ENCODE measurements at places on chromosomes 6 and 20. TPM values are rescaled to one million over a fixed set of nuclear protein-coding genes. Genes with fewer than 3 reads are reported as not detected.
A peak's percentile ranks its signal among the peaks of the same experiment; 100 is the strongest.

Gene RNF217
- total RNA-seq: 7.7 TPM

Gene SLC22A2
- not detected for total RNA-seq

- no peak for DNase-seq
Observed at GRCh38 chr20:62200491-62201172, 17.8 kb downstream of the MTG2 start.

GRCh38 chr20:52305858-52306257, 114.3 kb upstream of the ZFP64 start:
- no peak for DNase-seq

DNA sequence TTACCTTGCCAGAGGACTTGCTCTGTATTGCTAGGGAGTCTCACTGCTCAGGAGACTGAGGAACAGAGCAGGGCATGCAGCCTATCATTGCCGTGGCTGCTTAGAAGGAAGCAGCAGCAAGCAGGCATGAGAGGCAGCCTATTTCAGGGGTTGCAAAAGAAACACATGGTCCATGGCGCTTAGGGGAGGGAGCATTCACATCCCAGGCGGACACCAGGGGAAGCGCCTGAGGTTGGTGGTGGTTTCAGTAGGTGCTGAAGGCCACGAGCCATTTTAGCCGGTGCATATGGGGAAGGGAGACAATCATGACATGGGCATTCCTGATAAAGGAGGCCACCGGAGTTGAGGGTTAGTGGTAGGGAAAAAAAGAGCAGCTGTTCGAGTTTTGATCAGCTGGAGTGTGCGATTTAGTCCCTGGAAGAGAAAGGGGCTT, 20.9 kb downstream of the FARS2 start:
- DNase-seq: no peak

- peak; percentile 68 for DNase-seq
Observed at GRCh38 chr6:35381132-35381531, 38.8 kb downstream of the PPARD start.

DNA sequence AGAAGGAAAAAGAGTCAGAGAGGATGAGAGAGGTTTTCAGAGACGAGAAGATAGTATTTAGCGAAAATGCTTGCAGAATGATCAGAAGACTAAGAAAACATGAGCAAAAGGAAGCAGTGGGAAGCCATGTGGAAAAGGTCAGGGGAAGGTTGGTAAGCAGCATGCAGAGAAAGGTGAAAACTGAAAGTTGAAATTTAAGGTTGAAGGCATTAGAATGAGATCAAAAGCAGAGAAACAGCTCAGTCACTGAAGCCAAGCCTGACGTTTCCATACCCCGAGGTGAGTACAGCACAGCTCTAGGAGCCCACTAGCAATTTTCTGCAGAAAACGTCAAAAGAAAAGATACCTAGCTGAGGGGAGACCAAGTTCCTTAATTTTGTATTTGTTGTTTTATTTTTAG, 19.1 kb upstream of the TFB1M start:
- no peak for DNase-seq

- DNase-seq: no peak
Observed at GRCh38 chr6:34593701-34594100, 37.6 kb upstream of the SPDEF start.

GRCh38 chr6:137871291-137871690, 4.2 kb downstream of the TNFAIP3 start:
- DNase-seq: no peak

Measured in PC-3 (cell line).